ENCODE measurements at places on chromosomes 2 and 18. TPM values are rescaled to one million over a fixed set of nuclear protein-coding genes. Genes with fewer than 3 reads are reported as not detected.

SYT4 gene
- total RNA-seq: not detected

DNA sequence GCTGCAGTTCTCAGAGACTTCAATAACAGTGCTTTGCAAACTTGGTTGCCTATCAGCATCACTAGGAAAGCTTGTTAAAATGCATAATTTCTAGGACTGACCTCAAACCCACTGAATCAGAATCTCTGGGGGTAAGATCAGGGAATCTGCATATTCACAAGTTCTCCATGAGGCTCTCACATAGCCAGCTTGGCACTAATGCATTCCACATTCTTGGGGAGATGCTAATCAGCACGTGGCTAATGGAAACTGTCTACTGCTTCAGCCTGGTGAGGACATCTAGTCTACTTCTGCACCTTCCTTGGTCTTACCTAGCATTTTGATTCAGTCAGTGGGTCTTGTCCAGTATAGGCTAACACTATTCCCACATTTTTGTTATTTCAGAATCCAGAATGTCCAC is 56.3 kb downstream of the RBKS start:
- H3K36me3 ChIP-seq: no peaks in the 10 kb centered on the region
- H3K4me3 ChIP-seq: no peak overlapping the region
- no peaks in the 10 kb centered on the region for H3K27me3 ChIP-seq
- no peaks in the 10 kb centered on the region for H3K4me1 ChIP-seq
- no peak overlapping the region for H3K27ac ChIP-seq

DNA sequence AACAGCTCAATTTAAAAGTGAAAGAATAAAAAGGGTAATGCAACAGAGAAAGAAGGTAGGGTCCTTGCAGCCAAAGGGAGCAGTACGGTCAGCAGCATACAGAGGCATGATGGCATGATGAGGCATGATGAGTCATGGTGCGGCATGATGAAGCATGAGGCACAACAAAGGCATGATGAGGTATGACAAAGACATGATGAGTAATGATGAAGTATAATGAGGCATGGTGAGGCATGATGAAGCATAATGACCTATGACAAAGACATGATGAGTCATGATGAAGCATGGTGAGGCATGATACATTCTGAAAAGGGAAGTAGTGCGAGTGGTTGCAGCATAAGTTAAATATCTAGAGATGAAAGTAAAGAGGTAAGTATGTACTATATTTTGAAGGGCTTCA is 673.2 kb downstream of the TMEM182 start:
- no peaks in the 10 kb centered on the region for H3K27me3 ChIP-seq
- no peaks in the 10 kb centered on the region for H3K36me3 ChIP-seq
- H3K4me1 ChIP-seq: no peaks in the 10 kb centered on the region
- DNase-seq: no peak
- H3K27ac ChIP-seq: no peak overlapping the region
- H3K4me3 ChIP-seq: no peak overlapping the region

EVX2 gene
- total RNA-seq: not detected

DNA sequence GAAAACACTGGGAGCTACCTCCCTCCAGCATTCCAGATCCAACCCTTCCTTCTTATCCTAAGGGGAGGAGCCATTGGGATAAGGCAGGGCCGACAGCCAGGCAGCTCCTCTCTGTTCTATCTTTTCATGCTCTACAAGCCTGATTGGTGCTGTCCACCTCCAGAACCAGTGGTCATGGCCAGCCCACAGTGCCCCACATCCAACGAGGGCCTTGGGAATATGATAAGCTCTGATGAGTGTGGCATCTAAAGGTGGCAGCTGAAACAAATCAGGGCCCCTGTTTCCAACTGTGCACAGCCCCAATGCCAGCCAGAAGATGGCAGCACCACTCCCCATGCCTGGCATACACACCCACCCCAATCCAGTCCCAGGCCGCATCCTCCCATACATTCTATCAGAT is 329.3 kb downstream of the C1D start:
- H3K4me1 ChIP-seq: no peaks in the 10 kb centered on the region
- H3K27me3 ChIP-seq: no peaks in the 10 kb centered on the region
- no peaks in the 10 kb centered on the region for H3K36me3 ChIP-seq

GRCh38 chr2:120346026-120346666 is at the start of gene INHBB:
TSS of gene INHBB (plus strand) at chr2:120346136. CDS start at chr2:120346189, 53 bp downstream.
- H3K4me3 ChIP-seq: peak within 1 kb of the TSS; percentile 75
- no peak for DNase-seq
- H3K27ac ChIP-seq: peak within 1 kb of the TSS; percentile 32

DNA sequence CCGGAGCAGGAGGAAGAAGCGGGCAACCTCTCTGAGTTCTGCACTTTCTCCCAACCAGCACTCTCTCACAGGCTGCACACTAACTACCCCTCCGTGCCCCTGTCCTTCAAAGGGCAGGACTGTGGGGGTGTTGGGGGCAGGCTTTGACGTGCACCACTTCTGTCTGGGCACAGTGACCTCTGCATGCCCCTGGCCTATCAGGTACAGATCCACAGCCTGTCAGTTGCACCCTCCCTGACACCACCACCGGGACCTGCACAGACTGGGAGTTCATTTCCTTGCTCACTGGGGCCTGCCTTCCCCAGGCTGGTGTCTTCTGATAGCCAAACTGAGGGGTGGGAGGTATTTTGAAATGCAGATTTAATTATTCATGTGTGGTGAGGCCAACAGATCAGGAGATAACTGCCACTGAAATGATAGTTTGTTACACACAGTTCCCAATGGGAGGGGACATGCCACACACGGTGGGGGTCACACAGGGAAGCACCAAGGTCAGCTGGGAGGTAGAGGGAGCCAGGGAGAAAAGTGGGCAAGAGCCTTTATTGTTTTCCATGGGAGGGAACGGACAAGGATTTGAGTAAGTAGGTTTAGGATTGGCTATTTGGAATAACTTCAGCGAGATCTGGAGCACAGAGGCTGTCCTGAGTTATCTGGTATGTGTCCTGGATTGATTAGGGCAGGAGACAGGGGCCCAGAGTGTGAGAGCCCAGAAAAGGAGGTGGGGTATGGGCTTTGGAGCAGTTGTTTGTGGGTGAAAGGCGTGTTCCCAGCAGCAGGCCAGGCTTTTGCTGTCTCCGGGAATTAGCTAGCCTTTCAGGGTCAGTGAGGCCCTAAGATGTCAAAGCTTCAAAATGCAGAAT is 251.6 kb downstream of the AFF3 start:
- H3K27ac ChIP-seq: no peak overlapping the region
- no peak for DNase-seq
- H3K4me3 ChIP-seq: no peak overlapping the region
- no peaks in the 10 kb centered on the region for H3K36me3 ChIP-seq

DNA sequence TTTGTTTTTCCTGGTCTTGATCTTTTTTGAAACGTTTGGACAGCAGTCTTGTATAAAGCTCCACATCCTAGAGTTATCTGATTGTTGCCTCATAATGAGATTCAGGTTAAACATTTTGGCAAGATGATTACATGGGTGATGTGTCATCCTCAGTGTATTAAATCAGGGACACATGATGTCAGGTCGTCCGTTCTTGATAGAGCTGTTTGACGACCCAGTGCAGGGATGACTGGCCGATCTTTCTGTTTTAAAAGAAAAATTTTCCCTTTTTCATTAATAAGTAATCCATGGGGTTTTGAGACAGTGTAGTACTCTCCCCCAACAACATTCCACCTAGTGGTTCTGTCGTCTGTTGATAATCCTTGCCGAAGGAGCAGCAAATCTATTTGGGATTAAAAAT is 44.5 kb upstream of the SERPINB2 start:
- peaks cover 5% of the 10 kb centered on the region for H3K4me1 ChIP-seq
- no peak overlapping the region for H3K27ac ChIP-seq
- H3K27me3 ChIP-seq: no peaks in the 10 kb centered on the region
- no peaks in the 10 kb centered on the region for H3K36me3 ChIP-seq

GRCh38 chr2:151367571-151367970 is 10.2 kb downstream of the TNFAIP6 start:
- H3K4me1 ChIP-seq: no peaks in the 10 kb centered on the region
- no peak overlapping the region for H3K4me3 ChIP-seq
- DNase-seq: no peak
- H3K27ac ChIP-seq: no peak overlapping the region
- no peaks in the 10 kb centered on the region for H3K36me3 ChIP-seq
- no peaks in the 10 kb centered on the region for H3K27me3 ChIP-seq

DNA sequence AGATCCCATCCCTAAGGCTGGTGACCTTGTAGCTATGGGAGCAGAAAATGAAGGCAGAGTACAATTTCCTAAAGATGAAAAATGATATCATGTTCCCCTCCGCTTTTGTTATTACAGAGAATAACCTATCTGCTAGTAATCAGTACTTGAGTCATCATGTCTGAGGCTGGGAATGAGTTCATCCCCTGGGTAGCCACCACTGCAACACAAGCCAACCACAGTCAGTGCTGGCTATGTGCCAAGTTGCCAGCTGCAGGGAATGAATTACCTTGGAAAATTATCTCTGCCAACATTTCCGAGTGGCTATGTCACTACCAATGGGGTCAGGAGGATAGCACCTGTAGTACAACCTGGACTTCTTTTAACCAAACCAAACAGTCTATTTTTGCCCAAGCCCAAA is 1094.7 kb upstream of the DDX18 start:
- no peak for DNase-seq
- no peak overlapping the region for H3K4me3 ChIP-seq
- no peaks in the 10 kb centered on the region for H3K27me3 ChIP-seq

GRCh38 chr2:10924441-10924840 is 12.7 kb downstream of the KCNF1 start:
- H3K4me1 ChIP-seq: no peaks in the 10 kb centered on the region
- H3K36me3 ChIP-seq: no peaks in the 10 kb centered on the region
- no peak for DNase-seq
- no peak overlapping the region for H3K27ac ChIP-seq
- H3K4me3 ChIP-seq: no peak overlapping the region

ITGA4 gene
- total RNA-seq: 1.6 TPM

THUMPD2 gene
- total RNA-seq: 13.1 TPM

GRCh38 chr2:217434180-217434975 is 568.4 kb downstream of the TNS1 start:
- DNase-seq: peak; percentile 13
- no peaks in the 10 kb centered on the region for H3K36me3 ChIP-seq
- no peaks in the 10 kb centered on the region for H3K27me3 ChIP-seq
- no peak overlapping the region for H3K4me3 ChIP-seq
- peaks cover 18% of the 10 kb centered on the region for H3K4me1 ChIP-seq
- H3K27ac ChIP-seq: peak overlapping the region; percentile 60

DNA sequence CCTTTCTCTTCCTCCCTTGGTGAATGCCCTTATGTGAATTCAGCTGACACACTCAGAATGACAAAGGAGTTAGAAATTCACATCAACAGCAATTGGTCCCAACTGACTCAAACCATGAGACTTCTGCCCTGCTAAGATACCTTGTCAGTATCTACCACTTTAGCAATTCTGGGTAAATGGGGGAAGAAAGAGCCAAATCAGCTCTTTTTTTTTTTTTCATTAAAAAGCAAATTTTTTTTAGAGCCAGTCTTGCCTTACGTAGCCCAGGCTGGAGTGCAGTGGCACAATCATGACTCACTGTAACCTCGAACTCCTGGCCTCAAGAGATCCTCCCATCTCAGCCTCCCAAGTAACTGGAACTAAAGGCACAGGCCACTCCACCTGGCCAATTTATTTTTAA is 1.7 kb upstream of the PPP4R1 start:
- no peak overlapping the region for H3K4me3 ChIP-seq
- peaks cover 62% of the 10 kb centered on the region for H3K4me1 ChIP-seq
- no peaks in the 10 kb centered on the region for H3K36me3 ChIP-seq

DNA sequence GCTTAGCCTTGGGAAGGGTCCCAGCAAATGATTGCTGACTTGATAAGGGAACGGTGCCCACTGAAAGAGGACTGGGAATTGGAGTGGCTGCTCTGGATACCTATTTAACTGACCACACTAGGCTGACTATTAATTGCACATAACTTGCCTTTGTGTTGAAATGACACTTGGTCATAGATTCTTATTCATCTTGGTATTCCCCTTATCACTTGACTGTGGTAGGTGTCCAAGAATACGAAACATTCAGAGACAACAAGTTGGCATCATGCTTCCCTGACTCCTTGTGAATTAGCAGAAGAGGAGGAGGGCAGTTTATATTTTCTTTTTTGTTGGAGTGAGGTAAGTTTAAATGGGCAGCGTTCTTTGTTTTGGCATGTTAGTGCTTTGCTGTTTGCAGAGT is 13.4 kb downstream of the FMNL2 start:
- H3K27me3 ChIP-seq: no peaks in the 10 kb centered on the region
- no peak overlapping the region for H3K27ac ChIP-seq
- no peak for DNase-seq
- H3K36me3 ChIP-seq: no peaks in the 10 kb centered on the region
- no peaks in the 10 kb centered on the region for H3K4me1 ChIP-seq
- H3K4me3 ChIP-seq: no peak overlapping the region

DNA sequence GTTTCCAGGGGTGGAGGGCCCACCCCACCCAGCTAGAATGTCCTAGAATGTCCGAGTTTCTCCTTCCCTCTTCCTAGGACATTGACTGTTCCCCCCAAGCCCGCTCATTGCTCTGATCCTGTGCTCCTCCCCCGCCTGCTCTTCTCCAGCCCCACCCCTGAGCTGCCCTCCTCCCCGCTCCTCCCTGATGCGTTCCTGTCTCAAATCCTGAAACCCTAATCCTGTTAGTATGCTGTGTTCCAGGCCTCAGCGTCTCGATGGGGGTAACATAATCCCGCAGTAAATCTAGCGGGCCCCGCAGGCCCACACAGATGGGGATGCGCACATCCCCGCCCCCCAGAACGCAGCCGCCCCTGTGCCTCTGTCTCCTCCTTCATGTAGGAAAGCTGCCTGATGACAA is 51.3 kb downstream of the NRP2 start:
- peak overlapping the region; percentile 84 for H3K27ac ChIP-seq
- DNase-seq: no peak
- H3K4me3 ChIP-seq: no peak overlapping the region
- H3K36me3 ChIP-seq: no peaks in the 10 kb centered on the region
- H3K27me3 ChIP-seq: no peaks in the 10 kb centered on the region

C2orf81 gene
- 0.76 TPM for total RNA-seq

ZNF385B gene
- total RNA-seq: 0.44 TPM

DNA sequence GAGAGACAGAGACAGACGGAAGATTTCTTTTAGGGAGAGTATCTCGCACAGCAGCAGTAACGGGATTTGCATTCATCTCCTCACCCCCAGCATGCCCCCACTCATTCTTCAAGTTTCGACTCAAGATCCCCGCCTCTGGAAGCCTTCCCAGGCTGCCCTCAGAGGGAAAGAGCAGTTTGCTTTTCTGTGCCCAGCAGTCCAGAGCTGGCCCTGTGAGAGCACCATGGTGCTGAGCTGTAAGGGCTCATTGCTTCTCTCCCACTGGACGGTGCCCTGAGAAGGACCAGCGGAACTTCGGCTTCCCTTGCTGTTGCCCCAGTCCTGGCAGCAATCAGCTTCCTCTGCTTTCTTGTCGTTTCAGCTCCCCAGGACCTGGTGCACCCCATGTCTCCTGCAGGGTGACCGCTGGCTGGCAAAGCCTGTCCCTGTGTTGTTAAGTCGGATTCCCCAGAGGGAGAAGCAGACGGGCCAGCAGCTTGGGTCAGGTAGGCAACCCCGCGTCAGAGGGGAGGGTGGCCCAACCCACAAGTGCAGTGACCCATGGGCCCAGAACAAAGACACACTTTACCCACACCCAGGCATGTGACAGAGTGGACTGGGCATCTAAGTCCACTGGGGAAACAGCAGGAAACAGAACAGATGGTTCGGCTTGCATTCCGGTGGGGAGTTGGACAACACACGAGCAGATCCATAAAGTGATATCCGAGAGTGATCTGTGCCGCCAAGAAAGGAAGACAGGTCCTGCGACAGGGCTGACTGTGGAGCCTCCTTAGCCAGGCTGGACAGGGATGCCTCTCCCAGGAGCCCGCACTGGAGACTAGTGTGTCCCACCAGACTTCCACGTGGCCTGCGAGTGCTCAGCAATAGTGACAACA is 36.6 kb downstream of the TMEM177 start:
- no peaks in the 10 kb centered on the region for H3K36me3 ChIP-seq
- H3K4me1 ChIP-seq: no peaks in the 10 kb centered on the region
- no peak for DNase-seq
- H3K4me3 ChIP-seq: no peak overlapping the region
- no peak overlapping the region for H3K27ac ChIP-seq

GRCh38 chr2:3117650-3118216 is 259.9 kb downstream of the EIPR1 start:
- H3K36me3 ChIP-seq: no peaks in the 10 kb centered on the region
- no peaks in the 10 kb centered on the region for H3K27me3 ChIP-seq
- no peak overlapping the region for H3K27ac ChIP-seq
